ENCODE measurements at places on chromosomes 2 and 18.

- DNase-seq, result no peak
These were observed 36.5 kb upstream of the GLS start for GRCh38 chr2:190843890-190844699.

GRCh38 chr2:223197046-223197445, 145.1 kb downstream of the KCNE4 start:
- DNase-seq, result no peak

- no peak for DNase-seq
These were observed 4.0 kb downstream of the KIF1A start for GRCh38 chr2:240815761-240816583.

DNA sequence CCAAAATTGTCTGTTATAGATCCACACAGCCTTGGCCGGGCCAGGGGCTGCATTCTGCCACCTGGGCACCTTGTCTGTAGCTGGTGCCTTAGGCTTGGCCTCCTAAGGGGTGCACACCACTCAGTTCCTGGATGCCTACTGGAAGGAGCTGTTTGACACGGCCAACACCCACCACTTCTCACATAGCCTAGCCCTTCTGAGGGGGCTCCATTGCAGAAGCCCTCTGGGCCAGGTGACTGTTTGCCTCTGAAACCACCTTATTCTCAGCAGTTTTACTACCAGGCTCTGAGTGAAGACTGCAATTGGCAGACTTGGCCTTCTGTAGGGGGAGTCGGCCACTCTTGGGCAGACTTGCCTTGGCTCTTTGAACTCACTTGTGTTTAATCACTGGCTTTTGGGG, 39.5 kb downstream of the EPHA4 start:
- no peak for DNase-seq

- no peak for DNase-seq
These were observed 177.1 kb downstream of the FAM210A start for GRCh38 chr18:13548966-13549879.

Measured in stimulated activated CD8-positive, alpha-beta memory T cell treated with anti-CD3 and anti-CD28 coated beads, Interleukin-15, amount 100 ng/mL, for 1 hour (primary cell).